HL-60 (cell line): ENCODE measurements at places on chromosomes 3 and 15.

DNA sequence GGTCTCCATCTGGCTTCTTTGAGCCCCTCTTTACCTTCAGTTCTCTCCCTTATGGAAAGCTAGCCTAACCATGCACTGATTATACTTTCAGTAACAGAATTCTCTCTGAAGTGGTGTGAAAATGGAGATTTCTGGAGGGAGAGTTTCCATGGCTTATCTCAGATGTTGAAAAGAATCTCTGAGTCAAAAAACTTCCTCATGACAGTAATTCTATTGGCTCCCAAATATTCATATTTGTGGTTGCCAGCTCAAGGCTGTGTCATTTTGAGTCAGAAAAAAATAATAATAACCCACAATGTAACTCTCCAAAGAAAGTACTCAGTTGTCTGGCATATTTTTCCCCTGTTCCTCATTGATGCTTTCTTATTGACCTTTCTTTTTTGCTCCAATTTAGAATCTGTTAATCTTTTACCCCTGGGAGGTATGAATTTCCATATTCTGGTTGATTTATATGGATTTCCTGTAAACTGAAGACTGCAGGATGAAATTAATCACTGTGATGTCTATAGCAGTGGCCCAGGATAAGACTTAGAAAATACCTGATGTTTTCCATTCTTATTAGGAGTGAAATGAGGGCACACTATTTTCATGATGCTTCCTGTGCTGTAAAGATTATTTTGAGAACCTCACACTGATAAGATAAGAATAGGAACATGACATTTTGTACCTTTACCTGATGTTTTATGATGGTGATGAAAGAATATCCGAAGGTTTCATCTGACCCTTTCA lies 149.5 kb upstream of the EPHA3 start:
- no peak for DNase-seq

DNA sequence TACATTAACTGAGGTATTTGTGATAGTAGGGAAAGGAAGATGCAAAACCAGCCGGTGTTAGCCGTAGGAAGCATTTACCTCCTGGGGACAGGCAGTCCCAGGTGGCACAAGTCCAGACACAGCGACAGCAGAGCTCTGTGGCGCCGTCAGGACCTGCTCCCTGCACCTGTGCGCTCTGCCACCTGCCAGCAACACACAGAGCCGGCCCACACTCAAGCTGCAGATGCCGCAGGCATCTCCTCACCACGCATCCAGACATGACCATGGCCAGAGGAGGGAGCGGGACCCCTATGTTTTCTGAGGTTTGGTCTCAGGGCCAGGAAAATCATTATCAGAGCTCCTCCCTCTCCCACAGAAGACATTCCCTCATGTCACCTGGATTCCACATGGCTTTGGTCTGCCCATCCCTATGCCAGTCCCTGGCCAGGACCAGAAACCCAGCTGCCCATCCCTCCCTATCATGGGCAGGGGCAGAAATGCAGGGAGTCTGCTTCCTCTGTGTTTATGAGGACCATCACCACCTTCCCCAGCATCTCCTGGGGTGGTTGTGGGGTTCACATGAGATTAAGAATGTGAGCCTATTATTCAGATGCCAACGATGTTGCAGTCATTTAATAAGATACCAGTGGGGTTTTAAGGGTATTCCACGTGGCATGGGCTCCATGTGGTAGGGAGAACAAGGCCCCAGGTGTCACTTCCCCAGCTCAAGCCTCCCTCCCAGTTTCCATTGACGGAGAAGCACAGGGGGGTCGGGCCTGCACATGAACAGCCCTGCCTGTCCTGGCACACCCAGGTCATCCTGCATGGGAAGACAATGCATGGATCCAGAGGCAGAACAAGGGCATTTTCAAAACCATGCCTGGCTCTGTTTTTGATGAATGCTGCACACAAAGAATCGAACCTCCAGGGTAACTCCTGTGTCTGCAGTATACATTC lies 251.1 kb downstream of the OCA2 start:
- no peak for DNase-seq

- DNase-seq: no peak
Measured at GRCh38 chr3:64321747-64322146, 96.5 kb upstream of the PRICKLE2 start.

GRCh38 chr3:133487920-133488540 lies 85.5 kb upstream of the CDV3 start:
- peak; percentile 29 for DNase-seq

DNA sequence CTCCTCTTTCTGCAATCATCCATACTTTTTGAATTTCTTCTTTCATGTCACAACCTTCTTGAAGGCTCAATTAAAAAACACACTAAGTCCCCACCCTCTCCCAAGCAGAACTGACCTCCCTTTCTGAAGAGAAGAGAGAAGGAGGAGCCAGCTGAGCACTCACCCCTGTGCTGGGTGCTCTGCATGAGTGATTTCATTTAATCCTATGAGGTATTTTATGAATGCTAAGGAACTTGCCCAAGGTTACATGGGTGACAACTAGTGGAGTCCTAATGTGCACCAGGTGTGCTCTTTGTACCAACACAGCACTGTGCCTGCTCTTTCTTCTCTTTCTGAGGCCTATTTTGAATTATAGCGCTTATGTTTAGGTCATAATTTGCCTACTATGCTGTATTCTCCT lies 135.6 kb downstream of the DUT start:
- DNase-seq: no peak

DNA sequence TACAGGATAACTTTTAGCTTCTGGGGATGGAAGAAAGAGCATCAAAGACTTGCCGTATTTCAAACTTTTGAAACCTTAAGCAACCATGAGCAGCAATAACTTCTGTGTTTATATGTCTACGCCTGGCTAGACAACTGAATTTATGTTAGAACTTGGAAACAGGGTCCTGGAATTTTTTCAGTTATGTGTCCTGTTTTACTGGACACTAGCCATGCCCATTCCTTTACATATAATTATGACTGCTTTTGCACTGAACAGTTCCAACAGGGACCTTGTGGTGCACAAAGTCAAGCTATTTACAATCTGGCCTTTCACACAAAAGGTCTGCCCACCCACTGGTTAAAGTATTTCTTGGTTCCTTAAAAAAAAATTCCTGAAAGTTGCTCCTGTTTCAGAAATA lies 37.1 kb downstream of the TJP1 start:
- DNase-seq: no peak

GRCh38 chr3:89851974-89852621 lies 744.7 kb downstream of the EPHA3 start:
- DNase-seq: peak; percentile 10

- DNase-seq: no peak
Measured at GRCh38 chr15:25847051-25847450, 16.1 kb downstream of the ATP10A start.

DNA sequence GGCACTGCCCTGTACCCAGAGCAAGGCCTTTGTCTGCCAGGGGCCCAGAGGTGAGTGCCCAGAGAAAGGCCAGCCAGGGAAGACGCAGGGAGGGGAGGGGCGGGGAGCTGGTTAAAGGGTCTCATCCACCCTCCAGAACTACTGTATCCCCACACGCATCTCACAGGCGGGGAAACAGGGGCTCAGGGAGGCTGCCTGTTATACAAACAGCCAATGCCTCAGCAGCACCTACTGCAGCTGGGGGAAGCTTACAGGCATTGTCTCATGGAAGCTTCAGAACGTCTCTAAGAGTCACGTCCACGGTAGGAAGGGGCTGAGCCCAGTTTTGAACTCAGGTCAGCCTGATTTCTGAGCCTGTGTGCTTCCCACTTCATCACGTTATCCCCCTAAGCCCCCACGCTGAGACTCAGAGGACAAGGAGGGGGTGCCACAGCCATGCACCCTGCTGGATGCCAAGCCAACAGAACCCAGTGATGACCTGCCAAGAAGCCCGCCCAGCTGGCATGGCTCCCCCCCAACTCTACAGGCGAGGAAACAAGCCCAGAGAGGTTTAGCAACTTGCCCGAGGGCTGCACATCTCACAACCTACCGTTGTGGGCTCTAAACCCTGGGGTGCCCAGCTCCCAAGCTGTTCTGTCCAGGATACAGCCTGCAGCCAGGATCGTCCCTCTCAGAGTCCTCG lies 54.5 kb downstream of the IQSEC1 start:
- DNase-seq: no peak

DNA sequence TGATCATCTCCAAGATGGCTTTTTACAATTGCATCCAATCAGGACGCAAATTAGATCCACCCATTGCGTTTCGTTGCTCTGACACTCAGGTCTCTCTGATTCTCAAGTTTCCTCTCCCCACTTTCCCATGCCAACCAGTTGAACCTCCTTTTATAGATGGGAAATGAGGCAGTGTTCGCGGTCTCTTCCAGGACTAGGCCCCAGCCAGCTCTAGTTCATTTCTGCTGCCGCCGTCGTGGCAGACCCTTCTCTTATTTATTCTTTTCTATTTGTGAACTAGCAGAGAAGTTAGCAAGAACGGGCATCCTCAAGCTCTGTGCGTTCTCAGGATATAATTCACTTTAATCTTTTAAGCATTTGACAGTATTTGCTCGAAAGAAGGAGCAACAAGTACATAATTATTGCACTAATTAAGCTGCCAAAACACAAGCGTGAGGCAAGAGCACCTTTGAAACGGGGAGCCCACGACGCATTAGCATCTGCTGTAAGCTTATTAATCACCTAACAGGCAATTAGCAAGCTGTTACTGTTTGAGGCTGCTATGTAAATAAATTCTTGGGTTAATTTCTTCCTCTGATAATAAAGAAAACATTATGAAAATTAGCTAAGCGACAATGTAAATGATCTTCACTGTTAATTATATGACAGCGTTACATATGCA lies 246.4 kb upstream of the TLE3 start:
- DNase-seq: no peak

DNA sequence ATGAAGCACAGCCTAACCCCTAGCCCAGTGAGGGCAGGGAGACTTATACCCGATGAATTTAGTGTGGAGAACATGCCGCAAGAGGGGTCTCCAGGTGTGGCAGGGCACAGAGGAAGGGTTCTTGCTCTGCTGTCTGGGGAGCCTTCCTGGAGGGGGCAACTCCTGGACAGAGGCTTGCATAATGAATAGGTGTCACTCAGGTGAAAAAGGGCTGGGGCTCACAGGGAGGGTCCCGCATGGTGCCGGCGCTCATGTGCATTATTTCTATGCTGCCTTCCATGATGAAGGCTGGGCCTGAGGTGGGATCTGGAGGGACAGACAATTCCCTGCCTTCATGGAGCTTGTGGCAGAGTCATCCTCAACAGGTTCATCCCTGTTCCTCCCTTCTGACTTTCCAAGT lies 51.5 kb downstream of the ITGA11 start:
- DNase-seq: no peak

GRCh38 chr3:70726096-70726938 lies 413.9 kb upstream of the MDFIC2 start:
- DNase-seq: no peak

- no peak for DNase-seq
Measured at GRCh38 chr3:72604328-72604727, 243.9 kb downstream of the SHQ1 start.

DNA sequence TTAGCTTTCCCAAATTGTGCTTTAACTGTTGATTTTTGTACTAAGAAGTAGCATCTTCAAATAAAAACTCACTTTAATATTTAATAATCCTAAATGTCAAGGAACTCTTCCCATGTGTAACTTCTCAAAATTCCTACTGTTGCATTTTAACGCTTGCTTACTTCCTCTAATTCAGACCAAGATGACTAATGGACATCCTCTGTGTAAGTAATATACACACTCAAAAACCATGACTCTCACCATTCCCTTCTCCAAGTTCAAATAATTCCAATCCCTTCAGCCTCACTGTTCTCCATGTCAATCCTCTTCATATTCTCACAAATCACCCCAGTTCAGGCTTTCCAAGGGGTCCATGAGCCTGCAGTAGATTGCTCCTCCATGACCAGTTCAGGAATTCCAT lies 13.0 kb downstream of the MRPL46 start:
- DNase-seq: no peak

DNA sequence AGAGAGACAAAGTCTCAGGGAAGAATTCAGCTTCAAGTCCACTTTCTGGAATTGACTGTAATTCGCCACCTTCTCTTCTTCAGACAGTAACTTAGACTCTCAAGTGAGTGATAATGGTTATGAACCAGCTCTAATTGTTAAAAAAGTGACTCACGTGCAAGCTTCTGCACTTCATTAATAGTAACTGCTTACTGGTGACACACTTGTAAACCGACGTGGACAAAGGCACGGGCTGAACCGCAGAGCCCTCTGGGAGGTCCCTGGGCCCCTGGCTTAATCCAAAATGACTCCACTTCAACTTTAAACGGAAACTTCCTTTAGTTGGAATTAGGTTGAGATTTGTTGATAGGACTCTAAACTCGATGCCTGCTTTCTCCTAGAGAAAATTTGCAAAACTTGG lies 17.0 kb downstream of the MUC4 start:
- DNase-seq: no peak

DNA sequence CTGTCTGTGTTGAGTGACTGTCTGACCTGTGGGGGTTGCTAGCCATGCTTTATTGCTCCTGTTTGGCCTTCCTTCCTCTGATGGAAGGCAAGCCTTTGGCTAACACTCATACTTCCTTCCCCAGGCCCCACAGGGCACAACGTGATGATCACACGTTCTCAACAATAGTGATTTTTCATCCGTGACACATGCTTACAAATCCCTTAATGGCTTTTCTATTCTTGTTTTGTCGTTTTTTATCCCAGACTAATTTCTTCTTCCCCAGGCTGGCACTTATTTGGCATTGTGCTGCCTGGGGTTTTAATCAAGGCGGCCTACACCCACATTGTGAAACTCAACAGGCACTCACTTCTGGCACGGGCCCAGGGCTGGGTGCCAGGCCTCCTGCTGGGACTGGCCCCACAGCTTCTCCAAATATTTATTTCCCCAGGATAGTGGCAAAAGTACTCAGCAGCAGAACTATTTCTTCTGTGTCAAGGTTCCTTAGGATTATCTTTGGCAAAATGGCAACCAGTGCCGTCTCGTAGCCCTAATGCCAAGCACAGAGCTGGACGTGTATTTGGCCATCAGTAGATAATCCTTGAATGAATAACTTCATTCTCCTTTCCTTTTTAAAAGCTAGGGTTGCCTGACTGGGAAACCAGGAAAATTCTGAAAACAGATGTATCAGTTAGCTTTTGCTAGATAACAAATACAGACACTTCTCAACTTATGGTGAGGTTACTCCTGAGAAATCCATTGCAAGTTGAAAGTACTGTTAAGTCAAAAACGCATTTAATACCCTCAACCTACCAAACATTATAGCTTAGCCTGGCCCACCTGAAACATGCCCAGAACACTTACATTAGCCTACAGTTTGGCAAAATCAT lies 30.6 kb downstream of the CMTM7 start:
- DNase-seq: peak; percentile 87

DNA sequence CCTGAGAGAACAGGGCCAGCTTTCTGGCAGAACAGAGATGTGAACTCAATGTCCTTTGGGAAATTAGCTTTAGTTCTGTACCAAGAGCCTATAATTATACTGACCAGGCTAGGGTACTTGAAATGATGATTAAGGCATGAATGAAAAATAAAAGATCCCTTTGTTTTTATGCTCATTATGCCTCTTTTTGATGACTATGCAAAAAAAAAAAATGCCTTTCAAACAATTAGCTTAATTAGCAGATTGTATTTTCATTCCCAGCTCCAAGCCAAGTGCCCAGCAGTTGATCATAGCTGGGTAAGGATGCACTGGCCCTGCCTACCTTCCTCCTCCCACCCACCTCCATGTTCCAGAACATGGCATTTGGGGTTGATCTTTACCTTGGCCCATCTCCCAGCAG lies 56.8 kb downstream of the LYZL4 start:
- no peak for DNase-seq
